ENCODE measurements at places on chromosomes 7 and 10.

DNA sequence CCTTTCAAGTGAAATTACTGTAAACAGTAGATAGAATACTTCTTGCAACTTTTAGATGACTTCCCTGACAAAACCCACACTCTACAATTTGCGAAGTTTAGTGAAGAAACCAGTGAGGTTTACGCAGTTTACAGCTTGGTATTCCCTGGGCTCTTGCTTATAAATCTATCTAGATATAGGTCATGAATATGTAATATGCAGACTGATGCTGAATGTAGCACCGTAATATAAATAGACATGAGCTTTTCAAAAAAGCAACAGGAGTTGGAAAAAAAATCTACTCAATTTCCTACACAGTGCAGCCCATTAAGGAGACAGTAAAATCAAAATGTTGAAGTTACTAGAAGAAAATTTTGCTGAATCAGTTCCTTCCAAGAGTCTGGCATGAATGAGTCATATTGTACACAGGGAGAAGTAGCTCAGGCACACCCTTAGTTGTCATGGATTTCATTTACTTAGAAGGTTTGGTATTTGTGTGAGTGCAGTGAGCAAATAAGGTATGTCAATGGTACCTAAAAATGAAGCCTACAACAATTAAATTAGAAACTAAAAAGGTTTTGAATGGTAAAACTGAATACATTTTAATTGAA, 67.7 kb upstream of the NEUROD6 start:
- DNase-seq, result no peak

DNA sequence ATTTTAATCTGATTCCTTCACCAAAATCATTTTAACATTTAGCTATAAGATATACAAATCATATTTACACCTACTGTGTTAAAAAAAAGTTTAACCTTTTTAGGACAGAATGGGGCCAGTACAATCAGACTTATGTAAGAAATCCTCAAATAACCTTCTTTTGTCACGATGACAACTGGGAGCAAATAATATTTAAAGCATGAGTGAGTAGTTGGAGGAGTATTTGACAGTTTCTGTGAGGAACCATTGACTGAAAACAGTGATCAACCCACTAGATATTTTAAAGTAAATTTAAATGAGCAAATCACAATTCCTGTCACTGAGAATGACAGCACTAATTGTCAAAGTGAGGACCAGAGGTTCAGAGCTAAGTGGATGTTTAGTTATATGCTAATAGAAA, 289.1 kb downstream of the CNTNAP2 start:
- DNase-seq, result no peak

DNA sequence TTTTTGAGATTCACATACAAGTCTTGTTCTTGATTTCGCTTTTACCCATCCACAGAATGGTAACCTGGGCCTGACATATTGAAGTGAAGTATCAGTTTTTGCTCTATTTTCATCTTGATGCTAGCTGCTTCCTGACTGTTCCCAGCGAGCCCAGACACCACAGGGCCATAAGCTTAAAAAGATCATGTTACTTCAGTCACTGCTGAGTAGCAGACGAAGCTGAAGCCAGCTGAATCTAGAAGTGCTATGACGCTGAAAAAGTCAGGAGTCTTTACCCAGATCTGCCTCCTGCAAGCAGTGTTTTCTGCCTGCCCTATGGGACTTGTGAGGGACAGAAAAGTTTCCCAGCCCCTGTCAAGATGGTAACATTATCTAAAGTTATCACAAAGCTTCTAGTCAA, 2.7 kb upstream of the PRXL2A start:
- no peak for DNase-seq

- no peak for DNase-seq
Measured at GRCh38 chr7:77800158-77800557, 1.6 kb downstream of the PHTF2 start.

GRCh38 chr10:79063071-79063491, 5.7 kb upstream of the ZMIZ1 start:
- DNase-seq, result no peak

DNA sequence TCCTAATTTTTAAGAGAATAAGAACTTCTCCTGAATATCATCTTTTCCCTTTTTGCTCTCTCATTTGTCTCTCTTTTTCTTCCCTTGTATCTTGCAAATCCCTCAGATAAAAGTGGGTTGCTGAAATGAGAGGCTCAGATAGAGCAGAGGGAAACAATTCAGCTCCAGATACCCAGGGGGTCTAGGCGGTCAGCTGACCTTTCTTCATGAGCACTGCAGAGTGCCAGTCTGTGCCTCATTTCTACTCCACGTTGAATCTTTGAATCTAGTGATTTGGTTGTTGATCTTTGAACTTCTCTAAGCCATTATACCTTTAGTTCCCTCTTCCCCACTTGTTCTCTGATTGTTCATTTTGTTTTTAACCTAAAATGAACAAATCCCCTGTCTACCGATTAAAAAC, 572.6 kb downstream of the PTPRN2 start:
- no peak for DNase-seq

DNA sequence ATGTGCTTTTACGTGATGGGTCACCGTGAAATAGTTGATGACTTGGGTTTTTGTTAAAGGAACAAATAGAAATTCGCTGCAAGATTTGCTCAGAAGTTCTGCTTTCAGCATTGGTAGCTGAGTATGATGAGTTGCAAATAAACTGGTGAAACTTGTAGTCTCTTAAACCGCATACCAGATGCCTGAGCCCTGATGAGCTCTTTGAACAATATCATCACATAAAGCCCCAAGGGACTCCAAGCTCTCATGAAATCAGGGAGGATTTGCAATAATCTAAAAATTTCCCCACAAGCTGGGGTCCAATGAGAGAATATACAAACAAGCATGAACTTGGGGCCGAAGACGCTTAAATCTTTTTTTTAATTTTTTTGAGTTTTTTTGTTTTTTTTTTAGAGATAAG, 312.4 kb downstream of the CALN1 start:
- DNase-seq, result peak; percentile 18

- no peak for DNase-seq
Measured at GRCh38 chr7:155796381-155797261, 15.6 kb downstream of the SHH start.

GRCh38 chr10:97726636-97727178, 10.2 kb upstream of the ZFYVE27 start:
- DNase-seq, result no peak

DNA sequence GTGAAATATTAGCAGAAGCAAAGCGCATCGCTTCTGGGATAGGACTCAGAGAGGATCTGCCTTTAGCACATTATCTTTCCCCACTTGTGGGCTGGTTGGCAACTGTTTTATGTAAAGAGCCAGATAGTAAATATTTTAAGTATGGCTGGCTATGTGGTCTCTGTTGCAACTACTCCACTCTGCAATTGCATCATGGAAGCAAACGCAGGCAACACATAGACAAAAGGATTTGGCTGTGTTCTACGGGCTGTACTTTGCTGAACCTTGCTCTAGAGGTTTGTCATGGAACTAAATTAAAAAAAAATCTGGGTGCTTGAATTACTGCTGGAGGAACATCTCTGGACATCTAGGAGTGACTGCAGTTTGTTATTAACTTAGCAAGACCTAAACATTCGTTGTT, 307.8 kb upstream of the TPK1 start:
- DNase-seq, result no peak

- no peak for DNase-seq
Measured at GRCh38 chr7:889391-889790, 13.0 kb downstream of the GET4 start.

DNA sequence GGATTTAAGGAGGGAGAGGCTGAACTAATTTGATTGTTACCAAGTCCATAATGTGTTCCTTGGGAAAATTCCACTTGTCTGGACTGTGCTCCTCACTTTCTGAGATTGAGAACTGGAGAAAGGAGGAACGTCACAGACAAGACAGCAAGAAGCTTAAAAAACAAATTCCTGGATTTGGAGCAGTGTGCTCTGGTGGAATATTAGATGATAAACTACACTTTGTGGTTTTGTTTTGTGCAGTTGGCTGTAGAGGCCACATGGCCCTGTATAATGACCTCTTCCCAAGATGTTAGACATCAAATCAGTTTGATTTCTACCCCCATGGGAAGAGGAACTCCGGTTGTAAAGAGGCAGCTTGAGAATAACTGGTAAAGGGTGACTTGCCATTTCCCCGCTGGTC, 421.3 kb upstream of the GALNT17 start:
- no peak for DNase-seq

Data from amniotic stem cell (primary cell).